ENCODE measurements at places on chromosomes 11 and 22. TPM values are rescaled to one million over a fixed set of nuclear protein-coding genes. Genes with fewer than 3 reads are reported as not detected.

CHKB gene
- 36.0 TPM for total RNA-seq

VSTM5 gene
- total RNA-seq = not detected

TRIM49 gene
- total RNA-seq = not detected

SERPING1 gene
- 118 TPM for total RNA-seq

XKR3 gene
- total RNA-seq = not detected

GDPD4 gene
- total RNA-seq = not detected

TMEM121B gene
- 1.9 TPM for total RNA-seq
